Fibroblast of the aortic adventitia (primary cell): ENCODE measurements at places on chromosomes 6 and 20. TPM values are rescaled to one million over a fixed set of nuclear protein-coding genes. Genes with fewer than 3 reads are reported as not detected.
A peak's percentile ranks its signal among the peaks of the same experiment; 100 is the strongest.

GRCh38 chr6:52741872-52742271 lies 21.4 kb downstream of the GSTA2 start:
- DNase-seq = no peak

GRCh38 chr6:159616456-159616855 lies 76.6 kb downstream of the SOD2 start:
- DNase-seq = no peak

- DNase-seq = no peak
Observed at GRCh38 chr6:10393544-10394225, 21.2 kb downstream of the TFAP2A start.

The CD83 gene
- 1.4 and 2.9 TPM in 2 replicates for total RNA-seq

- DNase-seq = no peak
Observed at GRCh38 chr6:6581054-6581453, 7.5 kb upstream of the LY86 start.

The TMEM244 gene
- total RNA-seq = 0.45 TPM in 1 of 2 replicates, not detected in the other

- no peak for DNase-seq
Observed at GRCh38 chr6:145904391-145904790, 59.8 kb downstream of the SHPRH start.

- no peak for DNase-seq
Observed at GRCh38 chr20:56626367-56627121, 2.6 kb upstream of the TFAP2C start.

The OPRM1 gene
- total RNA-seq = not detected in 2 replicates

DNA sequence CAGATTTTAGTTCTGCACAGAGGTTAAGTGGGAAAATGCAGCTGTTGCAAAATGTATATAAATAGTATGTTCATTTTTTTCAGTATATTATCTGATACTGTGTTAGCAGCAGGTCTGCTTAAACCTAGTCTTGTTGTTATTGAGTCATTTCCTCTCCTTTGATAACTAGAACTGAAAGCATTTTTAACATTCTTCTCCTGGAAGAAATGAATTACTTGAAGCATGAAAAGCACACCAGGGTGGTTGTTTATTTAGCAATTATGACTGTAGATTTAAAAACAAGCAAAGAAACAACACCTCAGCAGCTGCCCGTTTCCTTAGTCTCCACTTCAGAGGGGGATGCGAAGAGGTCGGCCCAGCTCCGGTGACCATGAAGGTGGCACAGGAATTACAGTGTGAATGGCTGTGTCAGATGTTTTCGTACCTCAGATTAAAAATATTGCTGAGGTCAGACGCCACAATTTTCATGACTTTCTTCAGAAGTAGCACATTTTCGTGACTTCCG lies 53.5 kb downstream of the GOPC start:
- DNase-seq = peak; percentile 71

The ENPP3 gene
- total RNA-seq = not detected in 2 replicates

- DNase-seq = no peak
Observed at GRCh38 chr6:35058865-35059522, 82.1 kb downstream of the TCP11 start.

DNA sequence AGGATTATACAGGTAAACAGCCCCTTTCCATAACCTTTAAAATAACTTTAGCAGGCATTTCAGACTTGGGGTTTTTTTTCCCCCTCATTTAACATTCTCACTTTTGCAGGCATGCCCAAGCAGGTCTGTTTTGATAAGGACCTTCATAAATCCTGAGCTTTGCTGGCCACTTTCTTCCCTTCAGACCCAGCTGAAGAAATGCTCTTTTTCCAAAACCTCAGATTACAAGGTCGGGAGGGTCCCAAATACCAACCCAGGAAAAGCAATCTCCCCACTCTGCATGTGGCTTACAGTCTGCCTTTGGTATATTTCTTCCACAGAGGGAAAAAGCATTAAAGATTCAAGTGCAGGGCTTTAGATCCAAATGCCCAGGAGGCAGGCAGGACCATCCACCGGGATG lies 6.8 kb downstream of the NFATC2 start:
- DNase-seq = no peak

The KCNQ2 gene
- not detected in 2 replicates for total RNA-seq

DNA sequence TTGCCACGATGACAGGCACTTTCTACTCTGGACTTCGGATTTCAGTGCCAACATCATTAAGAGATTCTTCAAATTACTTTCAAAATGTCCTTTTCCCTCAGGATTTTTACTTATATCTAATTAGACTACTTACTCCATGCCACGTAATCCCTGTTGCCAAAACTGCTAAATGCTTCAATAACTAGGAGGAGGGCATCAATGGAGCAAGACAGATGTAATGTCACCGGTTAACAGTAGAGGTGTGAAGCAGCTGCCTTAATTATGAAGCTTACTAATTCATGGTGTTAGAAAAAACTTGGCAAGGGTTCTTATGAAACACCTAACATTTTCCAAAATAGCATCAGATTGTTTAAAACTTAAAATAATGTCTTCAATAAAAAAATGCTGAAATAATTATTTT lies 111.2 kb upstream of the SIM1 start:
- no peak for DNase-seq

GRCh38 chr20:48921168-48921882 lies at the start of gene ARFGEF2:
Gene ARFGEF2, plus strand, starts transcription at chr20:48921711. Its CDS starts 179 bp downstream, at chr20:48921890.
- DNase-seq = peak; percentile 82

The KIFC1 gene
- total RNA-seq = 49.3 TPM in 1 of 2 replicates, not detected in the other

- DNase-seq = no peak
Observed at GRCh38 chr6:121067381-121067780, 266.9 kb downstream of the TBC1D32 start.

DNA sequence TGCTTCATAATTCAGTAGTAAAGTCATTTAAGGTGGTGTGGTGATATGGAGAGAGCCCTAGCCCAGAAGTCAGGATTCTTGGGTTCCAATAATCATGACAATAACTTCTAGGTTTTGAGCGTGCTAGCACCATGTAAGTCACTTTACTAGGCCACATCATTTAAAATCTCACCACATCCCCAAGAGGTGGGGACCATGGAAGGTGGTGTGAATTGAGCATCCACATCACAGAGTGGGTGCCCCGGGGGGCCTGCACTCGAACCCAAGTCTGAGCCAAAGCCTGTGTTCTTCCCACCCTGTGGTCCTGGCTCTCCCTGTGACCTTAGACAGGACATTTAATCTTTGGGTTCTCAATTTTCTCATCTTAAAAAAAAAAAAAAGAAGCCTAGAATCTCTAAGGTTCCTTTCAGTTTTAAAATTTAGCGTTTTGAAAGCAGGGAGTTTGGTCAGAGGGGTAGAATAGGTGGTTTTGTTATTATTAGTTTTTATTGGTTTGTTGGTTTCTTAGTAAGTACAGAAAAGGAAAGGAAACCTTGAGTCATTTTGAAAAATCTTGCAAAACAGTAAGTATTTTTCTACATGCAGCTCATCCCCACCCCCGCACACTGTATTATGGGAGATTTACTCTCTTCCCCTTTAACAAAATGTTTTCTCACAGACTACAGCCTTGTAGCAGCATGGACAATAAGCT lies 26.4 kb downstream of the ARMC2 start:
- peak; percentile 62 for DNase-seq

The SYCP2 gene
- total RNA-seq = 0.63 and 0.74 TPM in 2 replicates

DNA sequence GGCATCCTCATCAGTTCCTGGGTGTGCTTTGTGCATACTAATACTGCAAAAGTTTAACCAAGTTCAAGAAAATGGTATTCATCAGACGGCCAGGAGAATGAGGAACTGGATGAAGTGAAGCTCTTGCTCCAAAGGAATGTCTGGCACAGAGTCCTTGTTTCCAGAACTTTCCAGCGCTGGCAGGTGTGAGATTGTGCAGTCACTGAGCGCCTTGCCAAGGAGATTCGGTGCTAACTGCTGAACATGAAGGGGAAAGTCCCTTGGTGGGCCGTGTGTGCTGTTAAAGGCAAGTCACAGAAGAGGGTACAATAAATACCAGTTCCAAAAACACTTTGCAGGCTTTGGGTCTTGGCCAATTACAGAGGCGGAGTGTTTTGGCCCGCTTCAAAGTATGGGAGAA lies 262.3 kb upstream of the SOX4 start:
- peak; percentile 69 for DNase-seq

The PDE7B gene
- total RNA-seq = 11.8 and 23.9 TPM in 2 replicates

DNA sequence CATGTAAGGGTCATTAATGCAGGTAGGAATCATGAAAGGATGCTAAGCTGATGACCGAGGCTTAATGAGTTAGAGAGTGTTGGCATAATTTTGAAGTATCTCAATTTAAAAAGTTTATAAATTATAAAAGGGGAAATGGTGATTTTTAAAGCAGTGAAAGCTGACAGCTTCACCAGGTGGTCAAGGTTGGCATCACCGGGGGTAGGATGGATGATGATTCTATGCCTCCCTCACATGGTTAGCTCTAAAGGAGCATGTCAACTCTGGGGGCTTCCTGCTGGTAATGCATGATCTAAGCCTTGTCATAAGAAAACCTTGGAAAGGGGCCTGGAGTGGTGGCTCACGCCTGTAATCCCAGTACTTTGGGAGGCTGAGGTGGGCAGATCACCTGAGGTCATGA lies 89.2 kb upstream of the MARCKS start:
- no peak for DNase-seq

The MICA gene
- total RNA-seq = 12.7 and 13.3 TPM in 2 replicates

GRCh38 chr6:20769631-20770030 lies 235.4 kb downstream of the CDKAL1 start:
- no peak for DNase-seq

GRCh38 chr20:39849664-39850063 lies 839.4 kb downstream of the MAFB start:
- peak; percentile 93 for DNase-seq

- DNase-seq = no peak
Observed at GRCh38 chr6:136772685-136773472, 19.4 kb downstream of the MAP3K5 start.

The MRS2 gene
- 18.3 and 31.6 TPM in 2 replicates for total RNA-seq

- DNase-seq = no peak
Observed at GRCh38 chr20:2625062-2625461, 27.4 kb upstream of the NOP56 start.
